ENCODE measurements at places on chromosomes 5 and 9. TPM values are rescaled to one million over a fixed set of nuclear protein-coding genes. Genes with fewer than 3 reads are reported as not detected.
A peak's percentile ranks its signal among the peaks of the same experiment; 100 is the strongest.

DNA sequence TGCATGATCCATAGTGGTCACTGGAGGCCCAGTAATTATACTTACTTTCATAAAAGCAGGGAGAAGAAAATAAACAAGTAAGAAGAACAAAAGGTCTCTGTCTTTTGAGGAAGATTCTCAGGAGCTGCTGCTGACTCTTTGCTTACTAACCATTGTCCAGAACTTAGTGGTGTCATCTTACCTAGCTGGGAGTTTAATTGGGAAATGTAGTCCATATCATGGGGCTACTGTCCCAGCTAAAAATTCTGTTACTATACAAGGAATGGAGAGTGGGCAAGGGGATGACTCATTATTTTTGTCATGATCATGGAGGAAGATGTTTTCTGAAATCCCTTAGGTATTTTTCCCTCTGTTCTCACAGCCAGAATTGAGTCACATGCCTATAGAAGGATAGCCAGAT, 639.3 kb downstream of the MTRR start:
- no peak for DNase-seq
- H3K4me1 ChIP-seq = no peaks in the 10 kb centered on the region
- no peaks in the 10 kb centered on the region for H3K36me3 ChIP-seq
- H3K27me3 ChIP-seq = no peaks in the 10 kb centered on the region

SAPCD2 gene
- 2.2 TPM for total RNA-seq

GRCh38 chr5:14665101-14665822, 744 bp downstream of the OTULIN start:
- H3K4me3 ChIP-seq = peak overlapping the region; percentile 52
- H3K27ac ChIP-seq = peak overlapping the region; percentile 95
- H3K4me1 ChIP-seq = peaks cover 69% of the 10 kb centered on the region
- H3K36me3 ChIP-seq = no peaks in the 10 kb centered on the region
- peak; percentile 84 for DNase-seq

DNA sequence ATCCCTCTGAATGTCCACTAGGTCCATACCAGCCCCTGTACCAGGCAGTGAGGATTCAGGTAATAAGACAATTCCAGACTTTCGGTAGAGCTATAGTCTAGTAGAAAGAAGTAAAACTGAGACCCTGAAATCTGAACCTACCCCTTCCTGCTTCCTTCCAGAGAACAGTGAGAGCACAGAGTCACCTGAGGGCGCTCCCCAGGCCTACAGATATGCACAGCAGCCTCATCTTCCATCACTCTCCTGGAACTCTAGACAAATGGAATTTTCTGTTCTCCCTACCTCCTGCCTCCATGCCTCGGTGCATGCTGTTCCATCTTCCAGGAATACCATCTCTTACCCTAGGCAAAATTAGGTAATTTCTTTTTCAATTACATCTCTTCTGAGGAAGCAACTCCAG, 3.1 kb upstream of the GNA14 start:
- no peak overlapping the region for H3K27ac ChIP-seq
- peaks cover 9% of the 10 kb centered on the region for H3K27me3 ChIP-seq
- H3K4me1 ChIP-seq = peaks cover 28% of the 10 kb centered on the region

ARID3C gene
- not detected for total RNA-seq

DNA sequence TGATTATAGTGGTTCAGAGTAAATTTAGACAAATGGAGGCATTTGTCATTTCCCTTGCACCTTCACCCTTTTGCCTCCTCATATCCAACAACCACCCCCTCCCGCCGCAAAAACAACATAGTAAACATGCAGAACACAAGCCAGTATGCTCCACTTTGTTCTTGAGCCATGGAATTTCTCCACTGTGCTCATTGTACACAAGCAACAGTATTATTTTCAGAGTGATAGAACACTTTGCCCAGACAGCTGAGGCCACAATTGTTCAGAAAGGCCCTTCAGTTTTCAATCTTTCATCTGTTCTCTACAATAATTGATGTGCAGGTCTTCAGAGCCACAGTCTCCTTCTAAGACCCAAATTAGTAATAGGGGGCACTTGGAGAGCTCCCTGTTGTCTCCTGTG, 272.8 kb upstream of the SLC30A5 start:
- H3K4me3 ChIP-seq = no peak overlapping the region
- H3K36me3 ChIP-seq = no peaks in the 10 kb centered on the region
- H3K27me3 ChIP-seq = no peaks in the 10 kb centered on the region
- no peak for DNase-seq

CAMK4 gene
- 19.5 TPM for total RNA-seq

GRCh38 chr9:10903969-10904368, 291.2 kb upstream of the PTPRD start:
- no peaks in the 10 kb centered on the region for H3K27me3 ChIP-seq
- H3K36me3 ChIP-seq = no peaks in the 10 kb centered on the region
- no peak overlapping the region for H3K27ac ChIP-seq

- H3K4me1 ChIP-seq = no peaks in the 10 kb centered on the region
- DNase-seq = no peak
- H3K27me3 ChIP-seq = no peaks in the 10 kb centered on the region
- H3K27ac ChIP-seq = no peak overlapping the region
These were observed 1890.1 kb upstream of the WWC1 start for GRCh38 chr5:166401391-166401790.

- H3K27ac ChIP-seq = no peak overlapping the region
- no peaks in the 10 kb centered on the region for H3K4me1 ChIP-seq
- no peaks in the 10 kb centered on the region for H3K36me3 ChIP-seq
- H3K4me3 ChIP-seq = no peak overlapping the region
- DNase-seq = no peak
- no peaks in the 10 kb centered on the region for H3K27me3 ChIP-seq
These were observed 117.5 kb downstream of the IRX2 start for GRCh38 chr5:2633992-2634391.

- H3K27me3 ChIP-seq = peaks cover 16% of the 10 kb centered on the region
- no peaks in the 10 kb centered on the region for H3K4me1 ChIP-seq
- no peaks in the 10 kb centered on the region for H3K36me3 ChIP-seq
These were observed 41.4 kb upstream of the RUSC2 start for GRCh38 chr9:35448496-35448895.

DNA sequence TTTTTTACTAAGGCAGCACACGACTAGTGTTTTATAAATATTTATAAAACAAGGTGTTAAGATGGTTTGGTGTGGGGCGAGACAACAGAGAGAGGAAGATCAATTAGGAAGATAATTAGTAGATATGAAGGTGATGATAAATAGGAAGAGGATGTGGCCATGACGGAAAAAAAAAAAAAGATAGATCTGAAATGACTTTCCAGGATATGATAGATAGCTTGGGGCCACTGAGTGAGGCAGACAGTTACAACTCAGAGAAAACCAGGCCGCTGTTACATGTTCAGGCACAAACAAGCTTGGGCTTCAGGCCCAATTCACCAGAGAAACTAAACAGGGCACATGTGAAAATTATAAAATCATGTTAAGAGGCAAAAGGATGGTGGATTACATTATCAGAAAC, 43.2 kb downstream of the KIAA0825 start:
- no peak overlapping the region for H3K27ac ChIP-seq
- no peak overlapping the region for H3K4me3 ChIP-seq
- no peak for DNase-seq

LCN1 gene
- total RNA-seq = not detected

DMAC1 gene
- total RNA-seq = 32.8 TPM

DNA sequence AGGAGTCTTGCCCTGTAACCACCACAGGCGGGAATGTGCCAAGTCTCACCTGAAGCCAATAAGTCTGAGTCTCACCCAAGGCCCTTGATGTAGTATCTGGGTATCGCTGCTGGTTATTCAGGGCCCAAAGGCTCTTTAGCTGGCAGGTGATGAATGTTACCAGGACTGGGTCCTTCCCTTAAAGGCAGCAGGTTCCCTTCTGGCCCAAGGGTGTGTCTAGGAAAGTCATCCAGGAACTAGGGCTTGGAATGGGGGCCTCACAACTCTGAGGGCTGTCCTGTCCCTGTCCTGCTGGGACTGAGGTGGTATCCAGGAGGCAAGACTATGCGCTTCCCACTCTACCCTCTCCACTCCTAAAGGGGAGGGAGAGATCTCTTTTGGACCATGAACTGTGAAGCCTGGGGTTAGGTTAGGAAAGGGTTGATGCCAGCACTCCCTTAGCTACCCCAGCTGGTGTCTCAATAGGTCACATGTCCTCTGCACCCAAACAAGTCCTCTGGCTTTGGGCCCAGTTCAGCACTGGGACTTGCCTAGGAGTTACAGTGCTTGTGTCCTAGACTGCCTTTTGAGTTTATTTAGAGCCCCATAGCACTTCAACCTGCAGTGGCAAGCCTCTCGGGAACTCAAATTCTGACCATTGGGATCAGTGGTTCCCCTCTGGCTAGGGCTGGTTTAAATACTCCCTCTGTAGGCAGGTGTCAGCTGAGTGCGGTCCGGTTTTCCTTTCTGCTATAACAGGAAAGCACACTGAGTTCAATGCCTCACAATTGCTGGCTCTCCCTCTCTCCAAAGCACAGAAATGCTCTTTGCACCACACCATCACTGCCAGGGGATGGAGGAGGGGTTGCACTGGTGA, 22.5 kb upstream of the RANBP3L start:
- H3K4me3 ChIP-seq = no peak overlapping the region
- no peak overlapping the region for H3K27ac ChIP-seq
- H3K36me3 ChIP-seq = no peaks in the 10 kb centered on the region

CORO2A gene
- total RNA-seq = 5.1 TPM

DNA sequence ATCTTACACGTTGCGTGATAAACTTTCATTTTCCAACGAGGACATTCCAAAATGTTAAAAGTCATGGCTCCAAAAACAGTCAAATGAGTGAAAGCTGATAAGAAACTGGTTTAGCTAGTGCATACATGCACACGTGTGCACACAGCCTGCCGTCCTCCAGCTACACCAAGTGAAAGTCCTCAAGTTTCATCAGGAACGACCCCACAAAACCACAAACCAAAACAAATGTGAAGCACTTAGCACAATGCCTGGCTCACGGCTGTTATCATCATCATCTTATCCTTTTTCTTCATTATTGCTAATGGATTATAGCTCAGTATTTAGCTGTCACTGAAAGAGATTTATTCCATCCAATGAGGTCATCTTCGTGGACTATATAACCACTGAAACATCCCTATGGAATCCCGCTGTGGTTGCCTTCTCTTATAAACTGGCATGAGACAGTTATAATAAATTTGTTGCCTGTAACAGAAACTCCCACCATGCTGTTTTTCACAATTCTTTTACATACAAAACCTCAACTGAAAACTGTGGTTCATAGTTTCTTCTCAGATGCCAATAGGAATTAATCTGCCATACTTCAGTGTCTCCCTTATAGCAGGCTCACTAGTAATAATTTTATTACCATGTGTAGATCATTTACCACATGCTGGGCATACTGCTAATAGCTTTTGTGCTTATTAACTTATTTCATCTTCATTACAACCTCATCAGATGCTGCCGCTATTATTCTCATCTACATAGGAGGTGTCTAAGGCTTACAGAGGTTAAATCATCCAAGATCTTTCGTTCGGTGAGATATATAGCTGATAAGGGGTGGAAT, 56.1 kb downstream of the SAXO1 start:
- no peak overlapping the region for H3K27ac ChIP-seq
- no peaks in the 10 kb centered on the region for H3K27me3 ChIP-seq
- no peak overlapping the region for H3K4me3 ChIP-seq
- H3K36me3 ChIP-seq = no peaks in the 10 kb centered on the region

KCNV2 gene
- total RNA-seq = not detected

DNA sequence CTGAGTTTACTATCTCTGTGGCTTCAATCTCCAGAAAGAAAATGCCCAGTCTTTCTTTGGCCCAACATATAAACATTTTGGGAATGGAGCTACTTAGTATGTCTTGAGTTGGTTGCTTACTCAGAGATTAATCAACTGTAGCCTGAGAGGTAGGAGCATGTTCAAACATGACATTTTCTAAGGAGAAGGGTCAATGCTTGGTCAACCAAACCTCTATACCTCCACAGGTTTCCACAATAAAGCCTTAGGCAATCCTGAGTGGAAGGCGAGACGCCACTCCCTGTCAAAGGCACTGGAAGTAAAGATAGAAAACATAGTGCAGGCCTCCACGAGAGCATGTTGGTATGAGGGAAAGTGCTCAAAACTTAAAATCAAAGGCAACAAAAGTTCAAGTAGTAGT, 411.4 kb downstream of the KCTD16 start:
- no peak for DNase-seq
- H3K4me1 ChIP-seq = no peaks in the 10 kb centered on the region
- H3K4me3 ChIP-seq = no peak overlapping the region
- H3K27ac ChIP-seq = no peak overlapping the region

DNA sequence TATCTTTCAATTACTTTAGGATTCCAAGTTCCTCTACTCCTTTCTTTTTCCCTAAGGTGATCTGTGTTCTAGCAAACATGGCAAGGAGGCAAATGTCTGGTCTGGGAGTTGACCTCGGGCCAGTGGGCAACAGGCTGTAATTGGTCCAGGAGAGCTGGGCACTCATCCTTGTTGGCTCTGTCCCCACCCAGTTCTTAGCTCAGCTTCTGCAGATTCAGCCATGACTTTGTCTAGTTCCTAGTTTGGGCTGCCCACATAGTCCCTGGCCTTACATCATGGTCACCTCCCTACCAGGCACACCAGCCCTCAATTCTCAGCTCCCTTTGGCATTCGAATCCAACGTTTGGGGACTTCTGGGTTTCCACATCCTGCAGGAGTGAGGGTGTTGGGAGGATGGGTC, 92.1 kb upstream of the DAP start:
- DNase-seq = no peak
- H3K4me3 ChIP-seq = no peak overlapping the region
- H3K27ac ChIP-seq = no peak overlapping the region
- peaks cover 16% of the 10 kb centered on the region for H3K27me3 ChIP-seq
- peaks cover 16% of the 10 kb centered on the region for H3K4me1 ChIP-seq
- H3K36me3 ChIP-seq = no peaks in the 10 kb centered on the region

GRCh38 chr5:19058216-19058615, 929.8 kb downstream of the CDH18 start:
- no peaks in the 10 kb centered on the region for H3K4me1 ChIP-seq
- no peaks in the 10 kb centered on the region for H3K36me3 ChIP-seq
- no peak overlapping the region for H3K27ac ChIP-seq
- DNase-seq = no peak

DNA sequence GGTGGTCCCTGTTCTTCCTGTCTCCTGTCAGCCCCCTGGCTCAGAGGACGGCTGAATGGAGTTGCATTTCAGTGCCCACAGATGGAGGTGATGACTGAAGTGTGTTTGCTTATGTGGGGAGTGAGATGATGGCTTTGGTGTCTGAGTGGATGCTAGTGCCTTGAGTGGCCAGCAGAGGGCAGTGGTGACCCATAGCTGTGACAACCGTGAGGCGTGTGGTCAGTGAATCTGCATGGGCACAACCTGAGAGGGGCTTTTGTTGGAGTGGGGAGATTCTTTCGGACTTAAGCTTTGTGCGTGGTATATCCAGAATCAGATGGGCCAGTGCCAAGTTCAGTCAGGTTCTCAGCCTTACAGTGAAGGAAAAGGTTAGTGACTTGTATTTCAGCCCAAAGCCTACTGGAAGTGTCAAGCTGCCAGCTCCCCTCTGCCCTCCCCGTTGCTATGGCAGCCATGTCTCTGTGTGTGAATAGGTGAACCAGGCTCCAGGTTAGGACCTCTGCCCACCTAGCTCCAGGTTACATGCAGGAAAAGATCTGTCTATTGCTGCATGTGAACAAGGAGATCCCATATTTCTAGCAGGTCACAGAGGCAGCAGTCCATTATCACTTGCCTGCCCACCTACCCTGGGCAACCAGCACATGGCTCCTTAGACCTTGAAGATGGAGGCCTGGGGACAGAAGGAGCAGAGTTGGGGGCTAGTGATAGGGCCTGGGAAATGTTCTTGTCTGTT, 14.7 kb upstream of the CXXC5 start:
- H3K27ac ChIP-seq = peak overlapping the region; percentile 96
- H3K36me3 ChIP-seq = peaks cover 11% of the 10 kb centered on the region
- peak; percentile 90 for DNase-seq

- no peak overlapping the region for H3K27ac ChIP-seq
- no peak for DNase-seq
- H3K27me3 ChIP-seq = no peaks in the 10 kb centered on the region
- H3K36me3 ChIP-seq = no peaks in the 10 kb centered on the region
These were observed 103.1 kb upstream of the SMC2 start for GRCh38 chr9:103991001-103991400.
